ENCODE measurements at places on chromosomes 3 and 15.

DNA sequence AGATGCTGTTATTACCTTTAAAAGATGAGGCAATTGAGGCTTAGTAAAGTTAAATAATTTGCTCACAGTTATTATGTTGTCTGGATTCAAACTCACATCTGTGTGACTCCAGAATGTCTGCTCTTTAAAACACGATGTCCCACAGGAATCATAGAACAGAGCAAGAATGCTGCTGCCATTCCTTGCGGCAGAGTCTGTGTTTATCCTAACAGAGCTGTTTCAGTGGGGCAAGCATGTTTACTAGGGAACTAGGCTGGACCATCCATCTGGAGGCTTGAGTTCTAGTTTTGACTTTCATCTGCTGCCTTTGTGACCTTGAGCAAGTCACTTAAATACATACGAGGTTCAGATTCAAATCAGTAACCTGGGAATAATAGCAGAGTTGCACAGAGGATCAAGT, 72.1 kb downstream of the BBX start:
- DNase-seq: no peak

DNA sequence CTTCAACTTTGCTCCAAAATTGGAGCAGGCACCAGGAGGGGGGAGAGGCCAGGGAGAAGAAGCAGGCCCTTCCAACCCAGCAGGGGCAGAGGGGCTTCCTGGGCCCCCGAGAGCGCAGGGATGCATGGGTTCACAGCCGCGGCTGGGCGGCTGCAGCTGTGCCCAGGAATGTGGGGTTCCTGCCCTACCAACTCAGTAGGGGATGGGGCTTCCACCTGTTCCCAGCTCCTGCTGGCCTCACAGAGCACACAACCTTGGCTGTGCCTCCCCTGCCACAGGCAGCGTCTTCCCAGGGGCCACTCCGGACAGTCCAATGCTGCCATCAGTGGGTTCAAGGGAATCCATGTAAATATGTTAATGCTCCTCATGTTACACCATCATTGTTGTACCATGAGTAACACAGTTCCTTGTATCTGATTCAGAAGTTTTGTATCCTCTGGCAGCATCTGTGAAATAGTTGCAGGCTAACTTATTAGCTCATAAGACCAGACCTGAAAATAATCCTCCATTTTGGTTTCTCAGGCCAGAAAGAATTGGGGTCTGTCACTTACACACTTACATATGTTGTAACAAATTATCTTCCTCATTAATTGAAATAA, 12.1 kb upstream of the SIAH2 start:
- no peak for DNase-seq

DNA sequence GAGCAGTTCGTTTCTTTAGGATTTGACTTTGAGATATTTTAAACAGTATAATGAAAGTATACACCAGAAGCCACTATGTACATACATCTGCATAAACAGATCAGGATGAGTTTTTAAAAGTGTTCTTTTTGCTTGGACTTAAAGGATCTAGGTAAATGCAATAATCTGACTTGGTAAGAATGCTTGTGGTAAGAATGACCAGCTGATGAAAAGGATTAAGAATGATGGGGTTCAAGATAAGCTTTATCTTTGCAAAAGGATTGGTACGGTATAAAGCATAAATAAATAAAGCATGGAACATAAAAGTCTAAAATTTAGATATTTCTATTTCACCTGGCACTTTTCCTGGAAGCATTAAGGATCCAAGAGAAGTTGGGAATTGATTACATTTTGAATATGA, 9.8 kb upstream of the MME start:
- no peak for DNase-seq

GRCh38 chr15:79093352-79093935, 2.9 kb upstream of the RASGRF1 start:
- DNase-seq: no peak

GRCh38 chr3:151871639-151872468, 1.6 kb upstream of the SUCNR1 start:
- no peak for DNase-seq

DNA sequence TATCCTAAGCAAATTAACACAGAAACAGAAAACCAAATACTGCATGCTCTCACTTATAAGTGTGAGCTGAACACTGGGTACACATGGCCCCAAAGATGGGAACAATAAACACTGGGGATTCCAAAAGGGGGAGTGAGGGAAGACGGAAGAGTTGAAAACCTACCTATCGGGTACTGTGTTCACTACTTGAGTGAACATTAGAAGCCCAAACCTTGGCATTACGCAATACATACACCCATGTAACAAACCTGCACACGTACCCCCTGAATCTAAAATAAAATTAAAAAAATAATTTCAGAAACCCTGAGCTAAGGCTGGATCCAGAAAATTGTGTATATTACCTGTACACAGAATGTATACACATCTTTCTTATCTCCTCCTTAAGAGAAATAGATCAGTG, 42.8 kb upstream of the C3orf70 start:
- no peak for DNase-seq

DNA sequence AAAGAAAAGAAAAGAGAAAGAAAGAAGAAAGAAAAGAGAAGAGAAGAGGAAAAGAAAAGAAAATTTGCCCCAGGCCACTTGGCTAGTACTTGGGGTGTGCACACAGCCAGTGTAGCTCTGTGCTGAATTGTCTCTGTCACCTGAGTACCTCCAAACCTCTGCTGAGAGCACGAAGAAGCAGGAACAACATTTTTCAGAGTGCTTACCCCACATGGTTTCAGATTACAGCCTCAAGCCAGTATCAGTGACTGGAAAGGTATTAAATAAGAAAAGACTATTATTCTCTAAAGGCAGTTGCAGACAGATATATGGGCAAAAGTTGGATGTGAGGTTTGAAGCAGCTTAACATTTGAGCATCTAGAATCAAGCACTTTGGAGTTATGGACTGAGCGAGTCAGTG, 113.3 kb upstream of the PHLDB2 start:
- DNase-seq: no peak

DNA sequence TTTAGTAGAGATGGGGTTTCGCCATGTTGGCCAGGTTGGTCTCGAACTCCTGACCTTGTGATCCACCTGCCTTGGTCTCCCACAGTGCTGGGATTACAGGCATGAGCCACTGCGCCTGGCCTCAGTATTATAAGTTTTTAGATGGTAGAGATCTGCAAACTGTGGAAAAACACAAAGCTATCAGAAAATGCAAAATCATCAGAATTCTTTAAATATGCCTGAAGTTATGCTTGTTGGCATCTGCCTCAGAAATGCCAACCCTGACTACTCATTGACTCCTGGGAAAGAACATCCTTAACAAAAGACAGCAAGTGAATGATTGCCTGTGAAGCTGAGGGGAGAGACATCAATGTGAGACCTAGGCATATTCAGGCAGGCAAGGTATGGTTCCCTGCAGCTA, 94.3 kb upstream of the MB21D2 start:
- DNase-seq: no peak

DNA sequence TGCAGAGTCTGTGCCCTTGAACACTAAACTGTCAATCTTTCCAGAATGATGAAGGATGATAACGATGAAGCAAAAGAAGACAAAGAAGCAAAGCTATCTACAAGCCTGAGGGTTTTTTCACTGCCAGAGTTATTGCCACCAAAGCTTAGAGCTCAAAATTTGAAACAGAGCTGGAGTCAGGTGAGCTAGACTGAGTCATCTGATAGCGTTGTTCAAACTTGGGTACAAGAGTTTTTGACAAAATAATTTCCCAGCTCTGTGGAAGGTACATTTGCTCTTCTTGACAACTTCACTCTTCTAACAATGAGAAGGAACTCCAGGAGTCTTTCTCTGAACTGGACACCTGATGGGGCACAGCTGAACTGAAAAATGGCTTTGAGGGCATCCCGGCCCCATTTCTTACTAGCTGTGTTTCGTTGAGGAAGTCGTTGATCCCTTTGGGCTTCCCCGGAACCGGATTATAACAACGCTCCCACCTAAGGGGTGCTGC, 715 bp downstream of the MCCC1 start:
- no peak for DNase-seq

- DNase-seq: no peak
Observed at GRCh38 chr3:16136055-16136454, 38.4 kb upstream of the GALNT15 start.

- no peak for DNase-seq
Observed at GRCh38 chr3:50502225-50502583, 1.2 kb downstream of the CACNA2D2 start.

DNA sequence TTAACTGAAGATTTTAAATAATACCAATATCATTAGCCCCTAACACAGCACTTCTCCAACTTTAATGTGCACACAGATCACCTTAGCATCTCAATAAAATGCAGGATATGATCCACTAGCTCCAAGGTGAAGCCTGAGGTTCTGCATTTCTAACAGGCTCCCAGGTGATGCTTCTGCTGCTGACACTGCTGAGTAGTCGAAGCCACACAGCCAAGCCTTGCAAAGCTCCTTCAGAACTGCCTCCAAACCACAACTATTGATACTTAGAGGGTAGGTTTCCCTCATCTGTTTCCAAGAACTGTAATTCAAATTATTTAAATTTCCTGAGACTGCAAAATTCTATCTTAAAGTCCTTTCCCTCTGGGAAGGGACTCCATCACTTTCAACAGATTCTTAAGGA, 3.9 kb downstream of the RIOX2 start:
- no peak for DNase-seq

DNA sequence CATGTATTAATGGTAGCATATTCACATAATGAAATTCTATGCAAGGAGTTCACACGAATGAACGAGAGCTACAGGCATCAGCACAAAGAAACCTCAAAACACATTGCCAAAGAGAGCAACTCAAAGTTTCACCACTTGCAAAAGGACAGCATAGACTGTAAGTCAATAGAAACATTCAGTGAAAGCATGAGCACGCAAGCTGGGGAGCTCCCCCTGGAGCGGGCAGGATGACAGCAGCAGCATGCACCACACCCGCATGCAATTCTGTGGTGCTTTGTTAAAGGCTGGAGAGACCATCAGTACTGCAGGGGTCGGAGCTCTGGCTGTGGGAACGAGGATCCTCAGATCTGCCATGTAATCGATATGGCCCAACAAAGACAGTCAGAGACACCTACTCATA, 18.7 kb downstream of the OCA2 start:
- DNase-seq: no peak

- no peak for DNase-seq
Observed at GRCh38 chr3:15795651-15796308, 2.0 kb downstream of the ANKRD28 start.

- no peak for DNase-seq
Observed at GRCh38 chr3:62732183-62732904, 142.9 kb downstream of the CADPS start.

GRCh38 chr3:69422751-69423150, 36.9 kb upstream of the FRMD4B start:
- no peak for DNase-seq

DNA sequence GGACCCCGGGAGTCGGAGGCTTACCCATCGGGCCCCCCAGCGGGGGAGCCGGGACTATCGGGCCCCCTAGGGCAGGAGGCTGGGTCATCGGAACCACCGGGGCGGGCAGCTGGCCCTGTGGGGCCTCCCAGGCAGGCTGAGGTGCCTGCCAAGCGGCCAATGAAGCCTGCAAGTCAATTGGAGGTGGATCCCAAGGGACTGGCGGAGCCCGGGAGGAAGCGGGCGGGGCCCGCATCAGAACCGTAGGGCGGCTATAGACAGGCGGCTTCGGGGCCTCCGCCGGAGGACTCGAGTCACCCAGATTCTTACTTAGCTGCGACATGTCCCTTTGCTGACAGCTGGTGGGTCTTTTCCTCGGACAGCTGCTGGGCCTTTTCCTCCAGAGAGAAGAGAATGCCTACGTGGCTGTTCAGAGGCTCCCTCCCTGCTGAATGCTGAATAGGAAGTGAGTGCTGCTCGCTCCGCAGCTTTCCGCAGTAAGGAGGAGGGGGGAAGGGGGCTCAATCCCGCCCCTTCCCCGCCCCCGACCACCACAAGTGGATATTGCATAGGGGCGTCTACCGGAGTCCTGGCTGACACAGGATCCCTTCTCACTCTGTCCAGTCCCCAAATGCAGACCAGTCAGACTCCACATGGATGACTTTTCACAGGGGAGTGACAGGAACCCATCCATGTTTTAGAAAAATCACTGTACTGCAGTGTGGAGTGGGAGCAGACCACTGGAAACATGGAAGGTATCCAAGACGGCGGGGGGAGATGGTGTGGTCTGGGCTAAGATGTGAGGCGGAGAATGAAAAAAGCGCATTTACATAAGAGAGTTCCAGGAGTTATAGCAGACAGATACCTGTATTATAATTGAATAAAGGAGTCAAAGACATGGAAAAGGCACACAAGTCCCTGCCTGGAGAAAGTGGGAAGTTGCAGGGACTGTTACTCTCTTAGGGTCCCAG, at the start of gene MAGEL2:
Gene MAGEL2 (minus strand): TSS at position 447 of the 950 bp plus-strand sequence. CDS start 125 bp downstream, at position 322.
- no peak for DNase-seq

- no peak for DNase-seq
Observed at GRCh38 chr3:141009496-141009895, 41.7 kb upstream of the SPSB4 start.

GRCh38 chr3:9251055-9251786, 1.8 kb upstream of the SRGAP3 start:
- DNase-seq: no peak

DNA sequence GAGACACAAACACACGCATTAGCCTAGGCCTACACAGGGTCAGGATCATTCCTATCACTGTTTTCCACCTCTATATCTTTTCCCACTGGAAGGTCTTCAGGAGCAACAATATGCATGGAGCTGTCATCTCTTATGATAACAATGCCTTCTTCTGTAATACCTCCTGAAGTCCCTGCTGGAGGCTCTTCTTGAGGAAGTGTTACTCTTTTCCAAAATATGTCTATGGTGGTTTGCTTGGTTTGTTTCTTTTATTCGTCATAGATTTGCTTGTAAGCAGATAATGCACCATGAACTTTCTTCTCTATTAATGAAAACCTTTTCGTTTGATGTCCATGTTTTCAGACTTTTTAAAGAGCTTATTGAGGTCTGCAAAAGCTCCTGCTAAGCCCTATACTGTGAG, 109.3 kb downstream of the GMPS start:
- no peak for DNase-seq

DNA sequence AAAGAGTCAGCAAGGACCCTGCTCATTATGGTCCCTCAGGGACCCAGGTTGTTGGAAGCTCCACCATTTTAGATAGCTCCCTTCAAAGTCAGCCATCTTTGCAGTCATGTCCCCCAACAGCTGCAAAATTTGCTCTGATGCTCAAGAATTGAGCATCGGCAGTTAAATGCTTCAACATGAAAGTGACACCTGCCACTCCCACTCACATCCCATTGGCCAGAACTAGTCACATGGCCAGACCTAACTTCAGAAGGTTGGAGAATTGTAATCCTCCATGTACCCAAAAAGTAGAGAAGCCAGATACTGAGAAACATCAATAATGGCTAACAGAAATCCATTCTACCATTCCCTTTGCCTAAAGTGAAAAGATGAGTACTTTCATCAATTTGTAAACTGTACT, 171.5 kb upstream of the NR2E3 start:
- DNase-seq: no peak

DNA sequence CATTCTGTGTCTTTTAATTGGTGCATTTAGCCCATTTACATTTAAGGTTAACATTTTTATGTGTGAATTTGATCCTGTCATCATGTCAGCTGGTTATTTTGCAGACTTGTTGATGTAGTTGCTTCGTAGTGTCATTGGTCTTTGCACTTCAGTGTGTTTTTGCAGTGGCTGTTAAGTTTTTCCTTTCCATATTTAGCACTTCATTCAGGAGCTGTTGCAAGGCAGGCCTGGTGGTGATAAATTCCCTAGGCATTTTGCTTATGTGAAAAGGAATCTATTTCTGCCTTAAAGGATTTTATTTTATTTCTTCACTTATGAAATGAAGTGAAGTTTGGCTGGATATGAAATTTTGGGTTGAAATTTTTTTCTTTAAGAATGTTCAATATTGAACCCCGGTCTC, 70.2 kb upstream of the CD96 start:
- no peak for DNase-seq

- no peak for DNase-seq
Observed at GRCh38 chr15:52524223-52525136, 4.2 kb downstream of the MYO5A start.
